ENCODE measurements at places on chromosomes 4 and X. TPM values are rescaled to one million over a fixed set of nuclear protein-coding genes. Genes with fewer than 3 reads are reported as not detected.

GRCh38 chr4:147822128-147822527, 90.2 kb downstream of the ARHGAP10 start:
- no peak for DNase-seq

DNA sequence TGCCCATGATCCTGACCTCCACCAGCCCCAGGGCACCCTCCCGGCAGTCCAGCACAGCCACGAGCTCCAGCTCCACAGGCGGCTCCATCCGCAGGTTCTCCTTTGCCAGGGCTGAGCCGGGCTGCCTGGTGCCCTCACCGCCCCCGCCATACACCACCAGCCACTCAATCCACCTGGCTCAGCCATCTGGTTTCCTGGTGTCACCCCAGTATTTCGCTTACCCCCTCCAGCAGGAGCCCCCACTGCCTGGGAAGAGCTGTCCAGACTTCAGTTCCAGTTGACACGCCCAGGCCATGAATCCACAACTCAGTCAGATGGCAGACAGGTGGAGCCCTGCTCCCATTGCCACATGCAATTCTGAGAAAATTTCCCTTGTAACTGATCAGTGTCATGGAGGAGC, 3.9 kb downstream of the SHISA3 start:
- DNase-seq = no peak

The REPS2 gene
- total RNA-seq = 12.8 TPM

The SLC6A8 gene
- total RNA-seq = 27.5 TPM

- DNase-seq = no peak
Observed at GRCh38 chrX:109997786-109998452, 5.0 kb upstream of the TMEM164 start.

DNA sequence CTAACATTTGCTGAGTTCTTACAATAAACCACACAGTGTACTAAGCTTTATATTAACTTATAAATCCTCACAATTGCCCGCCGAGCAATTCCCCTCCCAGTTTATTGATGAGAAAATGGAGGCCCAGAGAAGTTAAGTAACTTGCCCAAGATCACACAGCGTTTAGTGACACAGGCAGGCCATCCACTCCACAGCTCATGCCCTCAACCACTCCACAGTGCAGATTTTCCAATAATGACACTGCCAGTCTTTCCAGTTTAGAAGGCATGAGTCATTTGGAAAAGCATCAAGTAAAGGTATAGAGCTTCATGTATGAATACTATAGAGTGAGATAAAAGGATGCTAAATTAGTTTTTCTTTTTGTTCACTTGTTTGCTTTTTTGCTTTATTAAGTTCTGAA, 208.5 kb downstream of the CAMK2D start:
- DNase-seq = no peak

GRCh38 chrX:15745179-15745578, 7.1 kb downstream of the CA5B start:
- DNase-seq = no peak

DNA sequence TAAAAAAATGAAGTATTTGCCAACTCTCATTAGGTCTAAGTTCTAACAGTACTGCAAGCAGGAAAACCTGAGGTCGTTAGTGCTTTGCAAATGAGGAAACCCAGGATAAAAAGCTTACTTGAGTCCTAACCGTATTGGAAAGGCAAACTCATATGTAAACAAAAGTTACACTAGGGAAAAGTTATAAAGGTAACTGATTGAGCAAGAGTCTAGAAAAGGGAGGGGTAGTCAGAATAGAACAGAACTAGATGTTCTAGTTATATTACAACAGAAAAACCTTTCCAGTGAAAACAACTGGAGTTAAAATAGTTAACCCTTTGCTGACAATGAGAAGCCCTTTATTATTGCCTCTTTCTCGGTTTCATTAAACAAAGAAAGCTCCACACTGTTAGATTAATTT, 66.4 kb upstream of the MAOA start:
- DNase-seq = no peak

The ZFYVE28 gene
- 5.1 TPM for total RNA-seq

DNA sequence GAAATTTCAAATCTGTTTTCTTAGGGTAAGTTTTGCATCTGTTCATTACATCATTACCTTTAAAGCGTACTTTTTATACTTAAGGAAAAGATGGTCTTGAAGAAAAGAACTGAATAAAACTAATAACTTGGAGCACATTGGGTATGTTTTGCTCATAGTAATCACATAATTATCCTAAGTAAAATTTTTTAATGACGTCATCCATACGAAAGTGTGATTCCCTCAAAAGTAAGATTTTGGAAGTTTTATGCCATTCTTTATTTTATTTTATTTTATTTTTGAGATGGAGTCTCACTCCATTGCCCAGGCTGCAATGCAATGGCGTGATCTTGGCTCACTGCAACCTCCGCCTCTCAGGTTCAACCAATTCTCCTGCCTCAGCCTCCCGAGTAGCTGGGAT, 1516.6 kb upstream of the TENM3 start:
- DNase-seq = no peak

The PNCK gene
- 5.7 TPM for total RNA-seq
